A549 treated with dexamethasone at 1 μM for 4 hours (cell line): ENCODE measurements at places on chromosomes 11 and 22. TPM values are rescaled to one million over a fixed set of nuclear protein-coding genes. Genes with fewer than 3 reads are reported as not detected.

POLDIP3 gene
- total RNA-seq = 35.4 to 41.4 TPM (median 39.9 TPM) in 5 replicates

CHADL gene
- total RNA-seq = not detected in 5 replicates

PRPF19 gene
- 151 to 187 TPM (median 176 TPM) in 5 replicates for total RNA-seq

ZNF215 gene
- 0.76 to 1.2 TPM (median 0.97 TPM) in 5 replicates for total RNA-seq

CLNS1A gene
- 145 to 186 TPM (median 153 TPM) in 5 replicates for total RNA-seq

DLAT gene
- 26.5 to 34.1 TPM (median 31.1 TPM) in 5 replicates for total RNA-seq

APOA4 gene
- total RNA-seq = not detected in 5 replicates

PRG2 gene
- total RNA-seq = 0.08 TPM in 1 of 5 replicates, not detected in the others

PGA5 gene
- not detected in 5 replicates for total RNA-seq

MRPL40 gene
- 42.1 to 49.4 TPM (median 44.7 TPM) in 5 replicates for total RNA-seq

AGBL2 gene
- 0.59 to 1.1 TPM (median 0.92 TPM) in 5 replicates for total RNA-seq

SC5D gene
- total RNA-seq = 9.8 to 11.8 TPM (median 10.0 TPM) in 5 replicates

DEUP1 gene
- total RNA-seq = not detected in 5 replicates

KCNJ1 gene
- total RNA-seq = 0.05 TPM in 1 of 5 replicates, not detected in the others

SLC6A5 gene
- not detected in 5 replicates for total RNA-seq

TSKU gene
- 92.0 to 158 TPM (median 140 TPM) in 5 replicates for total RNA-seq

UBQLNL gene
- 0.05 TPM in 1 of 5 replicates, not detected in the others for total RNA-seq
